ENCODE measurements at places on chromosomes 16 and 17. TPM values are rescaled to one million over a fixed set of nuclear protein-coding genes. Genes with fewer than 3 reads are reported as not detected.

The KRT28 gene
- not detected for total RNA-seq

The PRAC1 gene
- not detected for total RNA-seq

The FOXN1 gene
- total RNA-seq: 1.5 TPM

The SHBG gene
- total RNA-seq: not detected
